ENCODE measurements at places on chromosomes 13 and 19.

DNA sequence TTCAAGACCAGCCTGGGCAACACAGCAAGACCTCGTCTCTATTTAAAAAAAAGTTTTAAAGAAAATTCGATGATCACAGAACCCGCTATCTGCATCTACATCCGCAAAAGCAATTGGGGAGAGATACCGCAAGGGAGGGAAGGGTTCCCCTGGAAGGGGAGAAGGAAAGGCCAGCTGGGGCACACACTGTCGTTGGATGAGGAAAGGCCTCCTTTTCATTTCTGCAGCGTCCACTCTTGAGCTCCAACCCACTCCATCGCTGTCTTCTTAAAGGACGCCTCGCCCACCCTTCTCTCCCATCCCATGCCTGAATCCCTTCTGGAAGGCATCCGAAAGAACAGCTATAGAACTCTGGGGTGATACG lies 3.2 kb upstream of the PRKCG start:
- no peak for DNase-seq

- DNase-seq = no peak
Observed at GRCh38 chr13:64457976-64458375, 2772.2 kb downstream of the PCDH9 start.

DNA sequence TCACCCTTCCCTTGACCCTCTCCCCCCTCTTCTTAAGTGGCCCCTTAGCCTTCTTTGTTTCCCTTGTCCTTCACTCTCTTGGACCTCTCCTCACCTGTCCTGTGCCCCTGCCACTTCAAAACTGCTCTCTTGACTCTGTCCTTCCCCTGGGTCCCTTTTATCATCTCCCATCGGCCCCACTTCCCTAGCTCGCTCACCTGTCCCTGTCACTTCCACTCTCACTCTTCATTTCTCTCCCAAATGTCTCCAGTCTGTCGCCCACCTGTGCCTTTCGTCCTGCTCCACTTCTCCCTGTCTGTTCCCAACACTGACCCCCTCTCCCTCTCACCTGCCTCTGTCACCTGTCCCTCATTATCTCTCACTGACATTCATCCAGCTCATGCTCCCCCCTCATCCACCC lies 699 bp downstream of the IFNL1 start:
- DNase-seq = no peak

- no peak for DNase-seq
Observed at GRCh38 chr13:94658926-94659597, 53.3 kb downstream of the SOX21 start.

DNA sequence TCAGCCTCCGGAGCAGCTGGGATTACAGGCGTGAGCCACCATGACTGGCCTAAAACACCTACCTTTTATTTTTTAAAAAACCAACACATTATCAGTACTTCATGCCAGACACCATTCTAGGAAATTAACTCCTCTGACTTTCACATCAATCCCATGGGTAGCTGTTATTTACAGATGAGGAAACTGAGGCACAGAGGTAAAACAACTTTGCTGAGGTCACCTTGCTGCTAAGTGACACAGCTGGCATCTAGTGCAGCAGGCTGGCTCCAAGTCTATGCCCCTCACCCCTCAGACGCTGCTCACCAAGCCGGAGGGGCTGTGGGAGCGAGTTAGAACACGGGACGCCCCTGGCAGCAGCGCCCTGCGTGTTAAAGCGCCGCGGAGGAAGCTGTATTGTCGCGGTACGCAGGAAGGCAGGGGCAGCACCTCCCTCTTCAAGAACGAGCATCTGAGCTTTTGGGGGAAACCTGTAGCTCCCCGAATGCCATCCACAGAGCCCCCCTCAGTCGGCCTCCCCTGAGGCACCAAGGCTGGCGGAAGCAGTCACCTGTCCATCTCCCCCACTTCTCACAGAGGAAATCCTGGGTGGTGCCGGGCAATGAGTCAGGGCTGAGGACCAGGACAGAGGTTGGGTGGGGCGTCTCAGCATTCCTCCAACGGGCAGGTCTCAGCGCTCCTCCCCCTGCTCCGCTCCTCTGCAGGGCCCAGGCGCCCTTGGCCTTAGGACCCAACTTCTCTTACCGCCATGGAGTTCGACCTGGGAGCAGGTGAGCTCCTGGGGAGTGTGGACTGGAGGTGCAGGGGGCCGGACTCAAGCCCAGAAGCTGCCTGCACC lies at the start of gene C19orf33:
Gene C19orf33 (plus strand): TSS at position 735 of the 835 bp plus-strand sequence. CDS start 11 bp downstream, at position 746.
- DNase-seq = no peak

- DNase-seq = no peak
Observed at GRCh38 chr19:5131031-5131505, 162.2 kb downstream of the KDM4B start.

DNA sequence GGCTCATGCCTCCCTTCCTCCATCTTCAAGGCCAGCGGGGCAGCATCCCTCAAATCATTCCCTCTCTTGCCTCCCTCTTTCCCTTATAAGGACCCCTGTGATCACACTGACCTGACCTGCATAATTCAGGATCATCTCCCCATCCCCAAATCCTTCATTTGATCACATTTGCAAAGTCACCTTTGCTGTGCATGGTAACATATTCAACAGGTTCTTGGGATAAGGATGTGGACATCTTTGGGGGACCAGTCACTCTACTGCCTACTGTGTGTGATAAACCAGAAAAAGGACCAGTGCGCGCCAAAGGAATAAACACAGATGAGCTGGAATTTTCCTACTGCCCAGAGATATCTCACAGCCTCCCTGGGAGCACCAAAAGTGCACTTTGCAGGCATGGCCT lies 7.9 kb downstream of the OPA3 start:
- no peak for DNase-seq

DNA sequence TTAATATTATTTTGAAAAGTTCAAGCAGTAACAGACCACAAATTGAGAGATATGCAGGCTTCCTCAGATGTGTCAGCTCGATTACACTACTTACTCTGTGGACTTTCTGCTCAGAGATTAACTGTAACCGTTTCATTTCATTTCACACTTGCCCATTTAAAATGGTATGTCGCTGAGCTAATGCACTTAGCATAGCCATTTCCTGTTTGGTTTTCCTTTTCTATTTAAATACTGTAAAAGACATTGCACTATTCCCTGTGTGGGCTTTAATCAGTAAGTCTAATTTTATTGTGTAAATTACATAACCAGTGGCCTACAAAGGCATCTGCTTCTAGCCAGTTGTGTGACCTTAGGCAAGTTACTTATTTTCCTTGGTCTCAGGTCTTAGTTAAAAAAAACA lies 237.6 kb downstream of the LACC1 start:
- no peak for DNase-seq

DNA sequence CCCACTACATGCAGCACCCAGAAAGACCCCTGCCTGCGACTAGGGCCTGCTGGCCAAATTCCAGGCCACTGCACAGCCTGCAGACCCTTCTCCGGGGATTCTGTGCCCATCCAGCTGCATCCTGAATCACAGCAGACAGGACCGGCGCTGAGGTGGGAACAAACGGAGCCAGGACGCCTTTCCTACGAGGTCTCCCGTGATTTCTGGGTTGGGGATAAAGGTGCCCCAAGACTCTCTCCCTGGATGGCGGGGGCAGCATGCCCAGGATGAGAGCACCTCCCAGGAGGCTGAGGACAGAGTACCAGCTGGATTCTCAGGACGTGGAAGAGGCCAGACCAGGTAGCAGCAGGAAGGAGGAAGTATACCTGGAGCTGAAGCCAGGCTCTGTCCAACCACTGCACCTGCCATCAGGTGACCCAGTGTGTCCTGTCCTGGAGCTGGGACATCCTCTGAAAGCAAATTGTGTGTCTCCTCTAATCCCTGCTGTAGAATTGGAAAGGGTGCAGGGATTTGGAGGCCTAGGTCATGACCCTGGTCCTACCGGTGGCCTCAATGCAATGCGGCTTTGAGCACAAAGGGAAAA lies 3.4 kb upstream of the FUT5 start:
- no peak for DNase-seq

GRCh38 chr19:1117654-1118053 lies 13.9 kb downstream of the GPX4 start:
- no peak for DNase-seq

GRCh38 chr13:23570921-23571315 lies 706 bp downstream of the TNFRSF19 start:
- no peak for DNase-seq

- no peak for DNase-seq
Observed at GRCh38 chr13:28376604-28377003, 118.3 kb downstream of the FLT1 start.

DNA sequence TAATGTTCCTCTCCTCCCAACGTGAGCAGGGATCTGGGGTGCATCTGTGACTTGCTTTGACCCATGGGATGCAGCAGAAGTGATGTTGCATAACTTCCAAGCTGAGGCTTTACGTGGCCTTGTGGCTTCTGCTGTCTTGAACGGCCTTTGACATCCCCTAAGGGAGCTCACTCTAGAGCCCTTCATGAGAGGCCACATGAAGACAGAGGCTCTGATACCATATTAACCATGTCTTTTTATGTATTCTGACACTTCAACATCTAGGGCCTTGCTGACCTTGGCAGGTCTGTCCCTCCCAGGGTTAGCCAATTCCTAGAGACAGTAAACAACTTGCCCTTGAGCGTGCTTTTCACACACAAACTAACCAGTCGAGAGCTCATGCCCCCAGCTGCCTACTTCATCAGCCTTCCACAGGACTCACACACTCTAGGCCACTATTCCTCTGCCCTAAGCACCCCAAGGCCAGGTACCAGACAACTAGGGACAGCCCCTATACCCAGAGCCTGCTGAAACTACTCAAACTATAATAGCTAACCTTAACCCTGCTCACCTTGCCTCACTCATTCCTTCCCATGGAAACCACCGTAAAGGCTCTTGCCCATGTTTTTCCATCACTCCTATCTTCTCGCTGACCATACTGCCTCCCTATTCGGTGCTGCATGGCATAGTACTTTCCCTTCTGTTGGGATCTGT lies 45.4 kb downstream of the CCDC70 start:
- no peak for DNase-seq

GRCh38 chr13:37187105-37187504 lies 81.6 kb upstream of the CSNK1A1L start:
- DNase-seq = no peak

- DNase-seq = no peak
Observed at GRCh38 chr13:106100171-106100919, 435.1 kb downstream of the EFNB2 start.

- no peak for DNase-seq
Observed at GRCh38 chr13:47718556-47718955, 282.5 kb downstream of the SUCLA2 start.

DNA sequence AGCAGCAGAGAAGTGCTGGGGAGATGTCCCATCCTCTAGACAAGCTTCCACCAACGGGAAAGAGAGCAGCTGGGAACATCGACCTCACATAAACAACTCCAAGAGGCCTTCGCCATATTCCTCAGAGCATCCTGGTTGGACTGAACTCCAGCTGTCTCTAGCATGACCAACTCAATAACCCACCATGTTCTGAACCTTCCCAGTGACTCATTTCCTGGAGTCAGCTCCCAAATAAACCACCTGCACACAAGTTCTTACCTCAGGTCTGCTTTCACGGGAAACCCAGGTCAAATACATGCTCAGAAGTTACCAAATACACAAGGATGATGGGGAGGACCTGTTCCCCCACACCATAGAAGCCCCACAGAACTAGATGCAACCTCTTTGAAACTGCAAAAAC lies 878.5 kb downstream of the UQCRFS1 start:
- no peak for DNase-seq

GRCh38 chr19:18208098-18208951 lies 4.5 kb upstream of the RAB3A start:
- no peak for DNase-seq

- no peak for DNase-seq
Observed at GRCh38 chr13:113022745-113023574, 53.9 kb downstream of the MCF2L start.

DNA sequence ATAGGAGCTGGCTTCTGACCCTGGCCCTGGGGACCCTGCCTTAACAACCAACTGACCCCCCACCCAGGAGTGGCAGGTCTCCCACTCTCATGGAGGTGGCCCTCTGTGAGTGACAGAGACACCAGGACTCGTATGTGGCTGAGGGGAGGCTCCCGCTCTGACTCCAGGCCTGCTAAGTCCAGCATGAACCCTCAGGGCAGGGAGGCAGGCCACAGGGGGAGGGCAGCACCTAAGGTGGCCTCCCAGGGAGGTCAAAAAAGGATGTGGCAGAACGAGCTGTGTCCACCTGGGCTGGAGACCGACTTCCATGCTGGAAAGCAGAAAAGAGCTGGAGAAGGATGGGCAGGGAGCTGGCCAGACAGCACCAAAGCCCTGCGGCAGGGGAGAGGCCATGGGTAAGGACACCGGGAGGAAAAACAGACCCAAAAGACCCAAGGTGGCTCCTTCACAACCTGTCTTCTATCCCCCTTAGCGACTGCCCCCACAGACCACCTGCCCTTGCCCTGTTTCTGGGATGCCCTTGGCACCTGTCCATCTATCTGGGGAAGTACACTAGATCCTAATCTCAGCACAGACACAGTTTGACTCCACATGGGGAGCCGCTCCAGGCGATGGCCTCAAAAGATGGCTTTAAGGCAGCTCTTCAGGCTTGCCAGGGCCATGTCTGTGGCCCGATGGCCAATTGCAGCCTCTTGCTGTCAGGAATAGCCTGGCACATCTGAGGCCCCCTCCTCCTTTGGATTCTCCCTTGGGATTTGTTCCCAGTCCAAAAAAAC lies 10.5 kb upstream of the SLC35E1 start:
- DNase-seq = no peak

GRCh38 chr13:42567906-42568305 lies 6.0 kb upstream of the TNFSF11 start:
- DNase-seq = no peak

GRCh38 chr13:98599502-98600328 lies 22.8 kb upstream of the STK24 start:
- DNase-seq = no peak

DNA sequence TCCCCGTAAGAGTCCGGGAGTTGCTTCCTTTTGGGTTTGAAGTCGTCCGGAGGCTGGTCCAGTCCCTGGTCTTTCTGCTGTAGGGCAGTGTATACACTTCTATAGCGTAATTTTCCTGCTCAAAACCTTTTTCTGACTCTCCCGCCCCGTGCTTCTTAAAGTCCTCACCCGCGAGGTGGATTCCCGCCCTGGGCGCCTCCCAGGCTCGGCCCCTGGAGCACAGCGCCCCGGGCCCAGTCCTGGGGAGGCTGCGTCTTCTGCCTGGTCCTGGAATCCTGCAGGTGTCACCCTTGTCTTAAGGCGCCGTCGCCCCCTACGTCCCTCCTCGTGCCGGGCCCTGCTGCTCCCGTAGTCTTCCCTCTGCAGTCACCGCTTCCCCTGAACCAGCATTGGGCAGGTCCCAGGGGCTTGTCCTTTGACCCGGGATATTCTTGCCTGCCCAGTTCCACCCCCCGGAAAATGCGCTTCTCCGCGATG lies 34.4 kb upstream of the ZNF808 start:
- peak; percentile 4 for DNase-seq

GRCh38 chr13:85651440-85651839 lies 147.8 kb downstream of the SLITRK6 start:
- DNase-seq = no peak

DNA sequence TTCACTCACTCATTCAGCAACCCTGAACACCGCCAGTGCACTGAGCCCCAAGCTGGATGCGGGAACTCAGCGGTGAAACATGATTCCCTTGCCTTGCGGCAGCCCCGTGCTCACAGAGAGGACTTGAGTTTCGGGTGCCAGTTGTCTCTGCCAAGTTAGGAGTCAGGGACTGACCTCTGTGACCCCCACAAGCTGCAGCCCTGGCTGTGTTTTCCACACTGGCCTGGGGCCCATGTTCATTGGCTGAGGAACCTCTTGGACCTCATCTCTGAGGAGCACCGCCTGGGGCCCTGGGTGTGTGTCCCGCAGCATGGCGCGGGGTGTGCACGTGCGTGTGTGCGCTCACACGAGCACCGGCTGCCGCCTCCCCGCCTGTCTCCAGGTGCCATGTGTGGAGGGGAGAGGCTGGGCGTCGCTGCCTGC lies 31.0 kb downstream of the CAPN12 start:
- peak; percentile 15 for DNase-seq
